NCI-H2107 (cell line): ENCODE measurements at places on chromosomes 13 and 19.

DNA sequence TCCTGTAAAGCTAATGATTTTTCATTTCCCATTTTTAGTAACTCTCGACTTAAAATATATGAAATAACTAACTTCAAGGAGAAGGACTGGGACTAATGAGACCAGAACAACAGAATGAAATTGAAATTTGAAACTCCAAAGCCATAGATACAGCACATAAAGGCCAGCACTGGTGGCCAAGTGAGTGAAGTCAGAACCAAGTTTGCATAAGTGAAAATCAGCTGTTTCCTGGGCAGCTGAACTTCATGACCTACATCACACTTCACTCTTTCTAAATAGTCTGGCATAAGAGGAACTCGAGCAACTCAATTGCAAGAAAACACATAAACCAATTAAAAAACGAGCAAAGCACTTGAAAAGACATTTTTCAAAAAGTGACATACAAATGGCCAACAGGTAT lies 84.5 kb downstream of the DCLK1 start:
- no peak for DNase-seq

DNA sequence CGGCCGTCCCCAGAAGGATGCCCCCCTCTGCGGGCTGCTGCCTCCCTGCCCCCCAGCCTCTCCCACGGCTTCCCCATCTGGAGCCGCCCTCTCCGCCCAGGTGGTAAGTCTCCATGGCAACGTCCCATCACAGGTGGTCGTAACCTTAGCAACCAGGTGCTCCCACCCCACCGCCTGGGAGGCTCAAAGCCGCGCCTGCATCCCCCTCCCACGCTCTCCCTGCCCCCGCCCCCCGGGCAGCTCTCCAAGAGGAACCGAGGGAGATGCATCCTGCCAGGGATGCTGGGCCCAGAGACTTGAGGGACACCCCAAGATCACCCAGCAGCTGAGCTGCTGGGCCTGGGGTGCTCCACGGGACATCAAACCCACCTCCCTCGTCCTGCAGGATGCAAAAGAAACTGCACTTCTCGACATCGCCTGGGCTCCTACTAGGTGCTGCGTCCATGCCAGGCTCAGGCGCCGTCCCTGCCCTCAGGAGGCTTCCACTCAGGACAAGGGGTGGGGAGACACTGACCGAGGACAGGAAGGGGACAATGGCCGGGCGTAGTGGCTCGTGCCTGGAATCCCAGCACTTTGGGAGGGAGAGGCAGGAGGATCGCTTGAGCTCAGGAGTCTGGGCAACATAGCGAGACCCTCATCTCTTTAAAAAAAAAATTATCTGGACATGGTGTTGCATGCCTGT lies 5.0 kb upstream of the LINGO3 start:
- DNase-seq = no peak

GRCh38 chr19:5144545-5145179 lies 175.7 kb downstream of the KDM4B start:
- DNase-seq = no peak

- DNase-seq = no peak
Observed at GRCh38 chr19:11861301-11861700, 12.8 kb downstream of the ZNF439 start.

GRCh38 chr13:27496536-27497273 lies 46.3 kb upstream of the MTIF3 start:
- no peak for DNase-seq

GRCh38 chr19:41621654-41622053 lies 5.2 kb downstream of the CEACAM4 start:
- DNase-seq = no peak

DNA sequence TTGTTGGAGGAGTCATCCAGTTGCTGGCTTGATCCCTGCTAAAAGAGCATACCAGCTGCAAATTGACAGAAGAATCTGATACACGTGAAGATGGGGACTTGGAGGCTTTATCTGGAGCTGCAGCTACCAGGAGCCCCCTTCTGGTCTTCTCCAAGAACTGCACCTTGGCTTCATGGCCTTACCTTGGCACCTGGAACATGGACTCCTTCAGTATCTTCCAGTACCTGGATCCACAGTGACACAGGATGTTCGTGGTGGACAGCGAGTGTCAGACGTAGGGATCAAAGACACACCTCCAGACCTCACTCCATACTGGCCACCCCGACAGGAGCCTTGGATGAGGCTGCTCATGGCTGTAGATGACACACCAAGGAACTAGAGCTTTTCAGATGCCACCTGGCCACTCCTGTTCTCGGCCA lies 9.9 kb upstream of the ACSBG2 start:
- no peak for DNase-seq

DNA sequence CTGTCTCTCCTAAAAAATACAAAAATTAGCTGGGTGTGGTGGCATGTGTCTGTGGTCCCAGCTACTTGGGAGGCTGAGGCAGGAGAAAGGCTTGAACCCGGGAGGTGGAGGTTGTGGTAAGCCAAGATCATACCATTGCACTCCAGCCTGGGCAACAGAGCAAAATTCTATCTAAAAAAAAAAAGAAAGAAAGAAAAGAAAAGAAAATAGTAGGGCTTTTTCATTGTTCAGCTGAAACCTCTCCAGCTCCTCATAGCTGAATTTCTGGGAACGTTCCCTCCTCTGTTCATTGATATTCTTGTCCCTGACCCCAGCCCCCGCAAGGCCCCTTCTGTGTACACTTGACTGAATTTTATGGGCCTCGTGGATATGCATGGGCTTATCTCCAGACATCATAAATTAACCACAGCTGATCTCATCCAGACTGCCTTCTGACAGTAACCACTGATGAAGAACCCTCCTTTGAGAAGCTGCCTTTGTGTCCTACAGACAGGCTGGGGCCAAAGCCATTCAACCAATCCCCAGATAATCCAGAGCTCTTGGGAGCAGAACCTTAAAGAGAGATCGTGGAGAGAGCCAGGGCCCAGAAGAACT lies at the start of gene ELSPBP1:
ELSPBP1 (plus strand) TSS at position 424 of the 594 bp plus-strand sequence. CDS start 14,036 bp downstream, outside the sequence.
- no peak for DNase-seq

- DNase-seq = no peak
Observed at GRCh38 chr13:29515372-29515771, 80.1 kb downstream of the SLC7A1 start.

GRCh38 chr13:107852072-107852471 lies 363.3 kb downstream of the LIG4 start:
- DNase-seq = no peak

- DNase-seq = no peak
Observed at GRCh38 chr13:36030670-36031331, 100.4 kb downstream of the DCLK1 start.

GRCh38 chr19:2634960-2635359 lies 67.5 kb downstream of the GNG7 start:
- DNase-seq = no peak

DNA sequence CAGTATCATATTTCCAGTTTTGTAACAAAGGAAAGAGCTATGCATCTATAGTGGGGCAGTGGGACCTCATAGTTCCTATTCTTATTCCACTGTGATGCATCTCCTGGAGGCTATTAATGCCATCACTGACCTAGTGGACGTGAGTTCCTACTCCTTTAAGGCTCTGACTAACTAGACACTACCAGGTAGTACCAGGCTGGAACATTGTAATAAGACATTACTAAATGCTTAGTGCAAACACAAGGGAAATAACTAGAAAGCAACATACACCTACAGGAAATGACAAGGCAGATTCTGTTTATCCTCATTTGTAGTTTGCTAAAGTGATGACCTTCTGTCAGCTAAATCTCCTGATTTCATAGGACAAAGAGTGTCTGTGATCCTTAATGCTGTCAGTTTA lies 192.5 kb downstream of the POSTN start:
- no peak for DNase-seq

DNA sequence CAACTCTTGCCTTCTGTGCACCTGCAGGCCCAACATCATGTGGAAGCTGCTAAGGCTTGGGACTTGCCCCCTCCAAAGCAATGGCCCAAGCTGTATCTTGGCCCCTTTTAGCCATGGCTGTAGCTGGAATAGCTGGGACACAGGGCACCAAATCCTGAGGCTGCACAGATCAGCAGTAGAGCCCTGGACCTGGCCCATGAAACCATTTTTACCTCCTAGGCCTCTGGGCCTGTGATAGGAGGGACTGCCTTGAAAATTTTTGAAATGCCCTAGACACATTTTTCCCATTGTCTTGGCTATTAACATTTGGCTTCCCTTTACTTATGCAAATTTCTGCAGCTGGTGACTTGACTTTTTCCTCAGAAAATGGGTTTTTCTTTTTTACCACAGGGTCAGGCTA lies 68.7 kb downstream of the ING1 start:
- DNase-seq = no peak

- DNase-seq = no peak
Observed at GRCh38 chr13:105538346-105538745, 997.1 kb downstream of the EFNB2 start.

GRCh38 chr19:33561261-33561660 lies 39.7 kb upstream of the PEPD start:
- DNase-seq = no peak

DNA sequence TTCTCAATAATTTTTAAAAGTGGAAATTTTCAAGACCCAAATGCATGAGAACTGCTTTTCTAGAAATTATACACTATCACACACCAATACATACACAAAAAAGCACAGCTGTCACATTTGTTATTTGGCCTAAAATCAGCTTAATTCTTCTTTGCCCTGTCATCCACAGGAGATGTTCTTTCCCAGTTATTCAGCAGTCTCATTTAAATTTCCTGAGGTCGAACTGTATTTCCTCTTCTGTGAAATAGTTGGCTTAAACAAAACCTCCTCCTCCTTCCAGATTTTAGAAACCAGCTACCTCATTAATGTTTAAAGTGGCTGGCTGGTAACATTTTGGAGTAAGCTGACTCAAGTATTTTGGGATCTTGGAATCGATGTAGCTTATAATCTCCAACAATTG lies 39.1 kb downstream of the SMAD9 start:
- no peak for DNase-seq

- DNase-seq = no peak
Observed at GRCh38 chr13:113040597-113041292, 64.8 kb upstream of the F7 start.

DNA sequence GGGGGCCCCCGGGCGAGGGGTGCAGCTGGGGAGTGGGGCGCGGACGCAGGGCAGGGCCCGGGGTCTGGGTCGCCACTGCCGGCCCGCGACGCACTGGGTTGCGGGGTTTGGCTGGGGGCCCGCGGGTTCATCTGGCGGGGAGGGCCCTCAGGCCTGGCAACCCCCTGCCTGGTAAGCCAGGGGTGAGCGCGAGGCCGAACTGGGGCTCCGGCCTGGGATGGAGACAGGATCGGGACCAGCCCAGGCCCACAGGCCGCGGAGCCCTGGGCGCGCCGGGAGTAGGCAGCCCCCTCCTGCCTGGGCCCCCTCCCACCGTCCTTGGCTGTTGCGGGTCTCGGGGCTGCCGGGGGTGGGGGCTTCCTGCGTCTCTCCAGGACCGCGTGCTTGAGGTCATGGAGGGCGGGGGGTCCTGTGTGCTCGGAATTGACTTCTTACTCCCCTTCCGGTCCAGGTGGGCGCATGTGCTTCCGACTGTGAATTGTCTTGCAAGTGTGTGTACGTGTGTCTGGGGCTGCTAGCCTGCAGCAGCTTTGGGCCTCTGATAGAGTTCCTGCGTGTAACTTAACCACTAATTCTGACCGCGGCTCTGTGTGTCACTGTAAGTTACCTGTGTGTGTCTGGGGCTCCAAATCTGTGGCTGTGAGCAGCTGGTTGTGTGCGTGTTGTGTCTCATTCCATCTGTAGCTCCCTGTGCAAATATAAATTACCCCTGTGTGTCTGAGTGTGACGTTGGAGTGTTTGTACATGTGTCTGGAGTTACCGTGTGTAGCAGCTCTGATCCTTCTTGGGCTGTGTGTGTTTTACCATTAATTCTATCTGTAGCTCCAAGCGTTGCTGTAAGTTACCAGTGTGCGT lies 751 bp downstream of the GRAMD1A start:
- DNase-seq = no peak

DNA sequence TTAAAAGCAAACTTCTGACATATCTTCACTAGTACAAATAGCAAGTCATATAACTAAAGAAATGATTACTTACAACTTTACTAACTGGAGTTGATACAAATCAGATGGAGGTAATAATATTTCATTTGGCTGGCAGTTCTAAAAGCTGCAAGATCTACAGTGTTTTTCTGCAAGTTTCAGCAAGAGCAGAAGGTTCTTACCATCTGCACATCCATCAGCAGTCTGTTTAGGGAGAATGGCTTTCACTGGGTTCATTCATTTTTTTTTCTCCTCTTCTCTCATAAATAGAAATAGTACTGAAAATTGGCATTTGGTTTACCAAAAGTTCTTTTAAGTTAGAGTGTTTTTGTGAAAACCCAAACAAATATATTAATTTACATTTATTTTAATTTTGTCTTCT lies 3.1 kb upstream of the SHISA2 start:
- DNase-seq = no peak

DNA sequence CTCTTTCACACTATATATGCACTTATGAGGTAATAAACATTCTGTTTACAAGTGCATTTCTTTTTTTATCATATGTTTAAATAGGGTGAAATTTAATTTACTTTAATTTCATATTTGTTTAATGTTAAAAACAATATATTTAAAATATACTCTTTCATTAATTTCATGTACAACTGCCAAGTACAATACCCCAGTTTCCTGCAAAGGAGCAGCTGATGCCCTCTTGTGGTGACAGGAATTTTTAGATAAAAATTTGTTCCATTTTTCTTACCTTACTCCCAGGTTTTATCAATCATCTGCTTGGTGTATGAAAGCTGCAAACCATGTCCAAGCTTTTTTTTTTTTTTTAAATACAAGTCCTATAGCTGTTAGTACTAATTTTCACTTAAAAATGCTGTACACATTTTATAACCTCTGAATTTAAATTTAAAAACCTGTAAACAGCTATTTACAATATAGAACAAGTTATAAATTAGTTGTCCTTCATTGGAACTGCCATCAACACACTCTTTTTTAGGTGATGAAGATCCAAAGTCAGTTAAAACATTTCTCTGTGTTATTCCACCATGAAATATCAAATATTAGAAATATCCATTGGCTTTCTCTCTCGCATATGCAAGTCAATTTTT lies 4.9 kb downstream of the PCDH20 start:
- DNase-seq = no peak

GRCh38 chr13:27259831-27260230 lies 8.5 kb downstream of the RPL21 start:
- DNase-seq = no peak
